ENCODE measurements at places on chromosomes 2 and 18. TPM values are rescaled to one million over a fixed set of nuclear protein-coding genes. Genes with fewer than 3 reads are reported as not detected.
A peak's percentile ranks its signal among the peaks of the same experiment; 100 is the strongest.

GRCh38 chr2:217845301-217845700, 157.5 kb downstream of the TNS1 start:
- DNase-seq: no peak

GRCh38 chr2:156565066-156565710, 129.0 kb downstream of the GPD2 start:
- peak; percentile 83 for DNase-seq

- no peak for DNase-seq
These were observed 44.5 kb downstream of the SPTBN1 start for GRCh38 chr2:54500404-54501205.

DNA sequence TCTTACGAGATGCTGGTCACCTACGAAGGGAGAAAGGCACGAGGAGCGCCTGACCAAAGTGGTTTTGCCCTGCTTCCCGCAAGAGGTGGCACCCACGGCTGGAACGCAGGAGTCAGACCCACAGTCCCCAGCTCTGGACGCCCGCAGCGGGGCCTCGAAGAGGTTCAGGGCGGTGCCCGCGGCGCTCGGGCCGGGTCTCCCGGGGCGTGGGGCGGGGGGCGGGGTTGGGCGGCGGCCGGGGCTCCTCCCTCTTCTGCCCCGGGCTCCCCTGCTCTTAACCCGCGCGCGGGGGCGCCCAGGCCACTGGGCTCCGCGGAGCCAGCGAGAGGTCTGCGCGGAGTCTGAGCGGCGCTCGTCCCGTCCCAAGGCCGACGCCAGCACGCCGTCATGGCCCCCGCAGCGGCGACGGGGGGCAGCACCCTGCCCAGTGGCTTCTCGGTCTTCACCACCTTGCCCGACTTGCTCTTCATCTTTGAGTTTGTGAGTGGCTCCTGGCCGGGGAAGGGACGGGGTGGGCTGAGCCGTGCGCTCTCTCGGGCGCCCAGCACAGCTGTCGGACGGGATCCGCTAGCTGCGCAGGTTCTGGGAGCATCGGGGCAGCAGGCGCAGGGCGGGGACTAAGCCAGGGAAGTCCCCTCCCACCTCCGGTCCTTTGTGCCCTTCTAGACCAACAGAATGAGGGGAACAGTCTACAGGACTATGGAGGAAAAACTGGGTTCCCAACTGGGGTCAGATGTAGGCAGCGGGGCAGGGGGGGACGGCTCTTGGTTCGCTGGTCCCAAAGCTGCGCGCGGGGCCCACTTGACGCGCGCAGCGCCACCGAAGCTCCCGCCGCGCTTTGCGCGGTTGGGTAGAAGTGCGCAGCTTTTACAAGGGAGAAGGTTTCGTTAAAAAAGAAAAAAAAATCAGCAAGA, at the start of gene MAL:
Gene MAL (plus strand): TSS at position 303 of the 914 bp plus-strand sequence. CDS start 85 bp downstream, at position 388.
- DNase-seq: no peak

- no peak for DNase-seq
These were observed 876 bp downstream of the CNTNAP5 start for GRCh38 chr2:124025891-124026434.

GRCh38 chr2:25700221-25700660, 26.9 kb upstream of the DTNB start:
- DNase-seq: peak; percentile 59

DNA sequence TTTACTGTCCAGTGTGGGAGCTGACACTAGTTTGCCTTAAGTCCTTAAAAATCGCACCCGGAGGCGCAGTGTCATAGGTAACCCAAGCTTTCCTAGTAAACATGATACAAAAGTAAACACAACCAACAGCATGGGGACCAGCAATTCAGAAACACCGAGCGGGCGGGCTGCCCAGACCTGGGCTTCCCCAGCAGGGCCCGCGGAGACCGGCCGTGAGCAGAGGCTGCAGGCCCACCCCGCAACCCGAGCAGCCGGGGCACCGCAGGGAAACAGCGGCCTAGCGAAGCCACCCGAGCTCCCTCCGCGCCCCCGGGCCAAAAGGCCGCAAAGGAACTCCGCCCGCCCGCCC, 296 bp downstream of the TTC21B start:
- no peak for DNase-seq

GRCh38 chr2:104766683-104767082, 87.2 kb upstream of the POU3F3 start:
- no peak for DNase-seq

POTEJ gene
- total RNA-seq: not detected

TSPYL6 gene
- total RNA-seq: not detected

RUFY4 gene
- total RNA-seq: not detected

ERICH2 gene
- not detected for total RNA-seq
